Right hindlimb (tissue), 1 donor: ENCODE measurements at places on chromosomes 3 and 15.

DNA sequence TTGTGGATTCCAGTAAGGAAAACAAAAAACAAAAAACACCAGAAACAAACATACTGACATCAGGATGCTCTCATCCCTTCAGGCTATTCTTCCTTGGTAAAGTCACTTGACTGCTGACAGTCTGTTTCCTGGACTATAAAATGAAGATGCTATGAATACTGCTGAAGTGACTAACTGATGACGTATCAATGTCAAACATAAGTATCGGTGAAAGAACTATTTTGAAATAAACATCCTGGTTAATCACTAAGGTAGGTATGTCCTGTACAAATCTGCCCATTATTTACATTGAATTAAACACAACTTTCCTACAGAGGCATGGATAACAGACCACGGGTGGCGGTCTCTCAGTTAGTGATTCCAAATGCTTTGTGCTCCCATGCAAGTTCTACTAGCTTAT is 45.9 kb downstream of the CHAC1 start:
- no peak for DNase-seq

GRCh38 chr3:170542704-170543103 is 43.2 kb downstream of the SLC7A14 start:
- DNase-seq = no peak

- no peak for DNase-seq
Measured at GRCh38 chr3:113769551-113769950, 22.7 kb downstream of the ATP6V1A start.

GRCh38 chr3:57555306-57555705 is 768 bp upstream of the PDE12 start:
- no peak for DNase-seq

- DNase-seq = no peak
Measured at GRCh38 chr15:36982430-36982829, 117.9 kb downstream of the MEIS2 start.

DNA sequence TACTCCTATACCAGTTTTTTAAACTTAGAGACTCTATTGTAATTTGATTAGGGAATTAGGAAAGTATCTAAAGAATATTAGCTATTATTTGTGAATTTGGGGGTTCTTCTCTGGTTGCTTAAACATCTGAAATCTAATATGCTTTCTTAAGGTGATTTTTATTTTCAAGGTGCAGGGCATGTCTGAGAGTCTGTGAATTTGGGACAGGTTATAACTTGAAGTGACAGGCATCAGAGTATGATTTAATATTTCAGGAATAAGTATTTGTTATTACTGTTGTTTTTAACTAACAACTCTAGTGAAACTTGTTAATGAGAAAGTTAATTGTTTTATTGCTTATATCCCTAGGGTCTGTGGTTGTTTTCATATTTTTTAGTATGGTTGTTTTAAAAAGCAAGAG is 321.6 kb upstream of the EPHA3 start:
- no peak for DNase-seq

DNA sequence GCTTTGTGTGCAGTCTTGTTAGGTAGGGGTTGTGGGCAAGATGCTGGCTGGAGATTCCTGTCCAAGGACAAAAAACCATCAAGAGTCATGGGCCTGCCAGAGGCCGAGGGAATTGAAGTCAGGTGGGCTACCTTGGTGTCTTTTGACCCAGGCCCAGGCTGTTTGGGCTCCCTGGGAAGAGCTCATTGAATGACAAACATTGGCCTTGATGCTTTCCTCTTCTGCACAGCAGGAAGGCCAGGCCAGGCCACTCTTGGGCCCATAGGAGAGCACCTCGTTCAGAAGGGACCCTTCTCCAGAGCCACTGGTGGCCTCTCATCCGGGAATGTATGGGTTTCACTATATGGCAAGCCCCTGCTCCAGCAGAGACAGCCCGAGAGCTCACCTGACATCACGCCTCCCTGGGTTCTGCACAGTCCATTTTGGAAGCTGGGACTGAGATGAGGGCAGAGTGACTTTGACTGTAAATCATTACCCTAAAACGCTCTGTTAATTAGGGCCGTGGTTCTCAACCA is 169.1 kb downstream of the NSMCE3 start:
- no peak for DNase-seq

- no peak for DNase-seq
Measured at GRCh38 chr3:17260257-17260656, 375.5 kb downstream of the PLCL2 start.

GRCh38 chr3:86787091-86787490 is 203.9 kb downstream of the VGLL3 start:
- no peak for DNase-seq
